ENCODE measurements at places on chromosomes 1 and 21.

- no peak for DNase-seq
Observed at GRCh38 chr1:168509875-168510791, 33.7 kb downstream of the XCL2 start.

- DNase-seq: no peak
Observed at GRCh38 chr1:229094476-229095311, 176.2 kb upstream of the RAB4A start.

- DNase-seq: no peak
Observed at GRCh38 chr1:20194757-20195461, 8.6 kb upstream of the PLA2G2C start.

DNA sequence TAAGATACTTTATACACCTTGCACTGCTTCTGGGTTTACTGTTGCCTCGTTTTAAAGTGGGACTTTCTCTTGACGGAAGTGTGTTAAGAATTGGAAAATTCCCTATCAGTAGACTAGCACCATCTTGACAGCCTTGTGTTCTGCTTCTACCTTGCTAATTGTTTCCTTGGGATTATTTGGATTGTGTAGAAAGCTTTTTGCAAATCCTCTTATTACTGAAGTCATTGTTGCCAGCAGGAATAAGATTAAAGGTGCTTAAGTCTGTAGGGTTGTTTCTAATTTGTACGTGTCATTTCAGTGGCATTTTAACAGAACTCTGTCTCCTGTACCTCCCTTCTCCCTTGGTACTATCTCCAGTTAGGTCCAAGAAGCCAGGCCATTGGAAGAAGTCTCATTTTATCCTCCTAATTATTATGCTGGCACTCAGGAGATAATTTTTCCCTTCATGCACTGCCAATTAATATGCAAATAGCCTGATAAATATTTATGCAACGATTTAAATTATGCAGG, 107.7 kb downstream of the POU2F1 start:
- DNase-seq: no peak

DNA sequence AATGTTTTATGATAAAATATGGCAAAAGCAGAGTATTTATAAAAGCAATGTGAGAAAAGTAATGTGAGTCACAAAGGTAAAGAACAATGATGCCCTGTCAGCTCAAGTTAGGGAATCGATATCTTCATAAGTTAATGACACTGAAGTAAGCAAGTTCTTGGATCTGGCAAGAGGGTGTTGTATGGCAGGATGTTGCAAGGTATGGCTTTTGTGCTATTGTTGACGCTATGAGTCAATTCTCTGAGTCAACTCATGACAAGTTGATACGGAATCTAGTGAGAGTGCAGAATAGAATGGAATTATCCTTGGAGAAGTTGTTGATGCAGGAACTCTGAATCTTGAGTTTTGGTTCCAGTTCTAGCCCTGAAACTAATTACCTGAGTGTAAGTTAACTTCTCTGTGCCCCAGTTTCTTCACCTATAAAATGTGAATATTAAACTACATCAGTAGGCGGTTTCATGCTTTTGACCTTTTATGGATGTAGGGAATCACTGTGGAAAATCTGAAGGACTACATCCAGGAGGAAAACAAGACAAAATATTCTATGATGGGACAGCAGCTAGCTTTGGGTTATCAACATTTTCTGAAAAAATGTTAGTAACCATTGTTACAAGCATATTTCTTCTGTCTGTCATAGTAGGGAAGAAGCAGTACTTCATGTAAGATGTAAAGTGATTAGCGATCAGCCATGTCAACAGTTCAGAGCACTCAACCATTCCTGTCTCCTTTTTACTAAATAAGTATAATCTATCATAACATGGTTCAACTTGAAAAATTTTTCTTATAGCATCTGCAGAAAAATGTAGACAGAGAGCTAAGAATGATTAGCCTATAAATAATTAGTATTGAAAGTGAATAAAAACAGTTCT, 96.9 kb downstream of the ATP6V1G3 start:
- no peak for DNase-seq

- no peak for DNase-seq
Observed at GRCh38 chr21:33761441-33762036, 119.2 kb downstream of the ITSN1 start.
